ENCODE measurements at places on chromosomes 3 and 15.

DNA sequence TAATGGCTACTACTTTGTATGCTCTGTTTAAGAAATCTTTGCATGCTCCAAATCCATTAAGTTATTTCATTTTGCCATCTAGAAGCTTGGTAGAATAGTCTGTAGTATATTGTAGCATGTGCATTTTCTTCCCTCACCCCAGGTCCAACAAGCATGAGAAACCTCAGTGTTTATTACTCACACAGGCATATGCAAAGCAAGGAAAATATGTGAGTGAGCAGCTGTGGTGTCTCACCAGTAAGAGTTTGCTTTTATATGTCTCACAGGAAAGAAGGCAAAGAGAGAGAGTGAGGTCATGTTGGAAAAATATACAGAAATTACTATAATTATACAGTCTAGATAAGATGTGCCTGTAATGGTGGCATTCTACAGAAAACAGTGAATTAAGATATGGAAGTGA is 312.5 kb downstream of the C3orf38 start:
- no peak for DNase-seq

DNA sequence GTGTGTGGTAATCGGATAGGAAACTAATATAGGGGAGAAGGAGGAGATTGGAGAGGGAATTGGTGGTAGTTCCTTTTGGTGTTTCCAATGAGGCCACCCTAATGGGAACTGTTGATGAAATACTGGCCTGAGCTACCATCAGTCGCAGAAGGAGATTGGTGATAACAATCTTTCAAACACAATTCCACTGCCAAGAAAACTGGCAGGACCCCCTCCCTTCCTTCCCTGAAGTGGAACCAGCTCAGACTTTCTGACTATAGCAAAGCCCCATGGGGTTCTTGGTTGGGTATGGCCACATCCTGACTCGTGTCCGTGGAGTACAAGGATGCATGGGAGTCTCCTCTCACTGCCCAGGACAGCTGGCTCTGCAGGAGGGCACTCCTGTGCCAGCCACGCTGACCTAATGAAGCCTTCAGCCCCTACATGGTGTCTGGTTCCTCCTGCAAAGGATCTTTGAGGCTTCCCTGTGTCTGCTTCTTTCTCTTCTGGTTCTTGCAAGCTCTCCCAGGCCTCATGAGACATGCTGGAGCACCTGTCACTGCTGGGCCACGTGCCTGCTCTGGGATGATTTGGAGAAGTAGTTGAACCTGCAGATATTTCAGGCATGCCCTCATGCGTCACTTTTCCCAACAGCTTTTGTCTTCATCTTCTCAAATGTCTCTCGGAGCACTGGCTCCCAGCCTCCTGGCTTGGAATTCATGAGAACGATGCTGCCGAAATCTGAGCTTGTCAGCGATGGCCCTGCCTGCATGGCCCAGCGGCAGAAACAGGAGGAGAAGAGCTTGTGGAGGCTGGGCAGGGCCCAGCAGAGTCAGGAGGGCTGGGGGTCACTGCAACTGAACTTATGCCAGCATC is 90.0 kb upstream of the ADPGK start:
- no peak for DNase-seq

- DNase-seq = no peak
Measured at GRCh38 chr15:69415381-69415780, 1.2 kb downstream of the KIF23 start.

- no peak for DNase-seq
Measured at GRCh38 chr3:88034491-88035275, 24.1 kb downstream of the CGGBP1 start.

DNA sequence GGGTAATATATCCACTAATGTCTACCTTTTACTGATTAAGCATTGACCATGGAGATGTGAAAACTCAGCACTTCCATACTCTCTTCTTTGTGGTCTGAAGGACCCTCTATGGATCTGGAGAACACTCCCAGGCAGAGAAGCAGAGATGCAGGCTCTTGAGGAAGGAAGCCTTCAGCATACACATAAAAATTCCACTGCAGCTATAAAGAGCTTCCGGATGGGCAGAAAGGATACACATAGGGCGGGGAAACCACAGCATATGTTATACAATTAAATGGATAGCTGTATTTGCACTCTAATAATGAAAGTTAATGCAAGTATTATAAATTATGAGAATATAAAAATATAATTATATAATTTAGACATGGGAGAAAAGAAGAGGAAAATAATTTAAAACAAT is 1258.2 kb upstream of the ALCAM start:
- no peak for DNase-seq

GRCh38 chr3:178536211-178537079 is at the start of gene KCNMB2:
Gene KCNMB2 (plus strand): TSS chr3:178536436.
- DNase-seq = no peak

All from stimulated activated CD4-positive, alpha-beta T cell treated with anti-CD3 and anti-CD28 coated beads, Interleukin-4, amount 100 ng/mL, for 48 hours (primary cell).